Stimulated activated CD4-positive, alpha-beta T cell treated with anti-CD3 and anti-CD28 coated beads, Interleukin-15, amount 100 ng/mL, for 1 hour (primary cell): ENCODE measurements at places on chromosomes 1 and 21.

DNA sequence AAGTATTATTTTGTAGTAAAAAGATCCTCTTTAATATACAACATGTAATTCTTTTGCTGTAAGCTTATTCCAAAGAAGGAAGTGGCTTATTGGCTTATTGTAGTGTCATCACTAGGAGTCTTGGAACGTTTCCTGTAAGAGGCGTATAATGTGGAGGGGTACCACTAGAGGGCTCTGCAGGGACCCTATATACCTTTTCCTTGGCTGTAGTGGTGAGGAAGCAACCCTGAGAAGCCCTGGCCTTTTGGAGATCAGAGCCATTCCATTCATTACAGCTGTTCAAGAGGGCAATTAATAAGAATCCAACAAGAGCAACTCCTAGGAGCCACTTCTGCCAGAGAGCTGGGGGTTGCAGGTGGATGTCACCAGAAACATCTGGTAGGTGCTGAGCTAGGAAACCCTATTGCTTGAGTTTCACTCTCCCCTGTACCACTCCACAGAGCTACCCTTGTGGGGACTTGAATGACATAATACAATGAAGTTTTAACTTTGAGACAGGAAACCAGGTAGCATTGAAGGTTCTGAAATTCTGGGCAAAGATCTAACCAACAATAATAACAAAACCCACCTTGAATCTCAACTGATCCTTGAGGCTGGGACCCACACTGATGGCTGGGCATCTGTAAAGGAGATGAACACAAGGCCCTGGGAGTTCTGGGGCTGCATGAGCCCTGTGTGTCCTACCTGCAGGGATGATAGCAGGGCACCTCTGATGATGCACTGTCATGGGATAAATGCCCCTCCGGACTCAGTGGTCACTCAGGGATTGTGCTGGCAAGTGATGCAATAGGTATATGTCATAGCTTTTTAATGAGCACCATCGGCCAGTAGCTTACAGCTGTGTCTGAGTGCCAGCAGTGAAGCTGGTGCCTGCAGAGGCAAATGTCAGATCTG, 160.2 kb upstream of the COA6 start:
- DNase-seq, result no peak

DNA sequence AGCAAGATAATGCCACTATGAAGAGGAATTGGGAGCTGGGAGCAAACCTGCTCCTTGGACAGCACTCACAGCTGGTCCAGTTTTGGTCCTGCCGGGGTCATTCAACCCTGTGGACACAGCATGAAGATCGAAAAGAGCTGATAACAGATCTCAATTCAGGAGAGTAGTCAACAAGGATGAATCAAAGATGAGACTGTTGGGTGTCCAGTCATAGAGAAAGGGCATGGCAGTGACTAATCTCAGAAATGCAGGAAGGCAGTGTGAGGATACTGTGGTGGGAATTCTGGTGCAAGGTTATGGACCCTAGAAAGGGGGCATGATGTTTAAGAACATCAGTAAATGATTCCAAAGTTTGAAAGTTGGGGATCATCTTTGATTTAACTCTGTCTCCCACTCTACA, 261.4 kb upstream of the ZP4 start:
- no peak for DNase-seq

DNA sequence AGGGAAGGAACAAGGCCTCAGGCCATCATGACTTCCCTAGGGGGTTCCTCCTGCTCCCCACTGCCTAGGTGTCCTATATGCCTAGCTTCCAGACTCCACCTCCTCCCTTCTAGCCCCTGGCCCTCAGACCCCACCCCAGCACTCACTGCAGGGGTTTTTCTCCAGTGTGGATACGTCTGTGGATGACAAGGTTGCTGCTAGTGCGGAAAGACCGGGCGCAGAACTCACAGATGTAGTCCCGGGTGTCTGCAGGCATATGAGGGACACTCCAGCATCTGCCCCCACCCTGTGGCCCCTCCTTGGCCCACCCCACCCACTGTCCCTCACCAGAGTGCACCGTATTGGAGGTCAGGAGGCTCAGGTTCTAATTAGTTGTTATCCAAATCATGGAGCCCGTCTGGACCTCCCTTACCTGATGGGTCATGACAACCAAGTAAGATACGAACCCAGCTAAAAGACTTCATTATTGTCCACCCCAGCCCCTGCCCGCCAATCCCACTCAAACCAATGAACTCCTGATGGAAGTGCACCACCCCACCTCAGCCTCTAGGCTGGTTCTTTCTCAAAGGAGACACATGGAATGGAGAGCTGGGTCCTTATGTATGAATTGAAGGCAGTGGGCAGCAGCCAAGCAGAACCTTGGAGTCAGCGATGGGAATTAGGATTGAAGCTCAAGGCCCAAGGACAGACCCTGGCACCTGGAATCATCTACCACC, 8.2 kb downstream of the ZNF692 start:
- no peak for DNase-seq

DNA sequence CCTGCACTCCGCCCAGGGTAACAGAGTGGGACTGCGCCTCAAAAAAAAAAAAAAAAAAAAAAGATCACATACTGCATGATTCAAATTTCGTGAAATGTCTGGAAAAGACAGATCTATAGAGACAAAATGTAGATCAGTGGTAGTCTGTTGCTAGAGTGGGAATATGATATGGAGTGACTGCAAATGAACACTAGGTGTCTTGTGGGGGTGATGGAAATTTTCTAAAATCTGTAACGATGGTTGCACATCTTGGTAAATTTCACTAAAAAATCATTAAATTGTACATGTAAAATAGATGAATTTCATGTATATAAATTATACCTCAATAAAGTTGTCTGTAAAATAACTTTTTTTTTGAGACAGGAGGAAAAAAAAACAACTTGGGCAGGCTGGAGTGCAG, 5.5 kb downstream of the AIDA start:
- no peak for DNase-seq

DNA sequence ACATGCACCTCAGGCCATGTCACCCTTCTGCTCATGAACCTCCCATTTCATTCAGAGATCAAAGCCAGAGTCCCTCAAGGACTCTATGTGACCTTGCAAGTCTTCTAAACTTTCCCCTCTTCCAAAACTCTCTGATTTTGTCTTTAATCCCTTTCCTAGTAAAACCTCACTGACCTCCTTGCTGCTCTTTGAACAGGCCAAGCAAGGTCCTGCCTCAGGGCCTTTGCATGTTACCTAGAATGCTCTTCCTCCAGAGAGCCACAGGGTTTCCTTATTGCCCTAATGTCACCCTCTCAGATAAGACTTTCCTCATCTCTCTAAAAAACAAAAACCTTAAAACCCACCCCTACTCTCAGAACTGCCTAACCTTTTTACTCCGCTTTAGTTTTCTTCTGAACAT, 26.6 kb downstream of the IL23R start:
- DNase-seq, result no peak

DNA sequence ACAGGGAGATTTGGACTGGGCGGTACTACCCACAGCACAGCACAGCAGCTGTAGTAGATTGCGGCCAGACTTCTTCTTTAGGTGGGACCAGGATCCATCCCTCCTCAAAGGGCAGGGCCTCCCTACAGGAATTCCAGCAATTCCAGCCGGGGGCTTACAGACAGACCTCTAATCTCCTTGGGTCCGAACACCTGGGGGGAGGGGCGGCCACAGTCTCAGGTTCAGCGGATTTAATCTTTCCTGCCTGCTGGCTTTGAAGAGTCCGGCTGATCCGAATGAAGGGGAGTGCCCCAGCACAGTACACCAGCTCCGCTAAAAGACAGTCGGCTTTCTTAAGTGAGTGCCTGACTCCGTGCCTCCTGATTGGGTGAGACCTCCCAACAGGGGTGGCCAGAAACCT, 1708.5 kb downstream of the BRINP3 start:
- DNase-seq, result no peak

GRCh38 chr1:156289857-156290256, 5.6 kb downstream of the GLMP start:
- DNase-seq, result no peak

- no peak for DNase-seq
These were observed 591.7 kb downstream of the PLPP3 start for GRCh38 chr1:55987491-55988249.

DNA sequence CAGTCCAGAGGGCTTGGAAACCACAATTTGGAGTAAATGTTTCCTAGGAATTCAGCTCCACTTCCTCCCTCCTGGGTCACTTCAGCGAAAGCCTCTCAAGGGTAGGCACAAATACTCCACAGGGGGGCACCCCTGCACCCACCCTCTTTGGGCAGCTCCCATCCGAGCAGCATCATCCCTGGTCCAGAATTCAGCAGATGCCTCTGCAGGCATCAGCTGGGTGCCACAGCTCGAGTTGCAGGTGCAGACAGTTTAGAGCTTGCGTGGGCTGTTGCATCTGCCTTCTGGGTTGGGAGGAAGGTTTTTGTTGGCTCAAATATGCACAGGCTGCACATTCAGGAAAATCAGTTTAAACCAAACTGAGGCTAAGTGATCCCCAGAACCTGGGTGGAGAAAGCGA, 25.0 kb downstream of the KANK4 start:
- no peak for DNase-seq

DNA sequence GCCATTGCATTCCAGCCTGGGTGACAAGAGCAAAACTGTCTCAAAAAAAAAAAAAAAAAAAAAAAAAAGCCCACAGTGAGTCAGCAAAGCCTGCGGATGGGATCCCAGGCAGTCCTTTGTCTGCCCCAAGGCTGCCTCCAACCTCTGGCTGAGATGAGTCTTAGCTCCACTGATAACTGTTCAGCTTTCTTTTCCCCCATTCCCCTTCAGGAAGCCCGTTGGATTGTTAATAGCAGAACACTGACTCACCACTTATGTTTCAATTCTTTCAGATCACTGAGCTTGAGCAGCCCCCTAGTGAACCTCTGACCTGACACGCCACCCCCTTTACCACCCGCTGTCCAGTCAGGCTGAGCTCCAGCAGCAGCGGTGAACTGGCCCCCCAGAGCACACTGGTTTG, 57.5 kb downstream of the ERG start:
- no peak for DNase-seq

- DNase-seq, result no peak
These were observed 110.5 kb downstream of the MAST2 start for GRCh38 chr1:45913731-45914501.

DNA sequence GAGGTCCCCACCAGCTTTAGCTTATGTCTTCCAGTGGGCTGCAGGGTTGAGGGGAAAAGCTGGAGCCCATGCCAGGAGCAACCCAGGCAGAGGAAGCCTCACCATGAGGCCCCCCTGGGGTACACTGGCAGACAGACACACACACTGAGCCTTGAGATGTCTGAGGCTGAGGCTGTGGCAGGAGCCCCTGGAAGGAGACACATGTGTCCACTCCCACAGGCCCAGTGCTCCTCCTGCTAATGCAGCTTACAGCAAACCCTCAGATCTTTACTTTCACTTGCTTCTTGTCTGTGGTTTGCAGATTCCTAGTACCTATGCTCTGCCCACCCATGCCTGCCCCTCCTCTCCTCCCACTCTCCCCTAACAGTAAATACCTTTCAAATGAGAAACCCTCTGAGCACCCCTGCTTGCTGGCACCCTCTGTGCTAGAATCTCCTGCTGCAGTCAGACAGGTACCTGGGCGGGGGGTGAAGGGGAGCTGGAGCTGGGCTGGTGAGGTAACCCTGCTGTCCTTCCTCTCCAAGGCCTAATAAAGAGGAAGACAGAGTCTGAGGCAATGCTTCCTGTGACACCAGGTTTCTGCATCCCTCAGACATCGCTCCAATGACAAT, 63.4 kb upstream of the NEK2 start:
- no peak for DNase-seq

DNA sequence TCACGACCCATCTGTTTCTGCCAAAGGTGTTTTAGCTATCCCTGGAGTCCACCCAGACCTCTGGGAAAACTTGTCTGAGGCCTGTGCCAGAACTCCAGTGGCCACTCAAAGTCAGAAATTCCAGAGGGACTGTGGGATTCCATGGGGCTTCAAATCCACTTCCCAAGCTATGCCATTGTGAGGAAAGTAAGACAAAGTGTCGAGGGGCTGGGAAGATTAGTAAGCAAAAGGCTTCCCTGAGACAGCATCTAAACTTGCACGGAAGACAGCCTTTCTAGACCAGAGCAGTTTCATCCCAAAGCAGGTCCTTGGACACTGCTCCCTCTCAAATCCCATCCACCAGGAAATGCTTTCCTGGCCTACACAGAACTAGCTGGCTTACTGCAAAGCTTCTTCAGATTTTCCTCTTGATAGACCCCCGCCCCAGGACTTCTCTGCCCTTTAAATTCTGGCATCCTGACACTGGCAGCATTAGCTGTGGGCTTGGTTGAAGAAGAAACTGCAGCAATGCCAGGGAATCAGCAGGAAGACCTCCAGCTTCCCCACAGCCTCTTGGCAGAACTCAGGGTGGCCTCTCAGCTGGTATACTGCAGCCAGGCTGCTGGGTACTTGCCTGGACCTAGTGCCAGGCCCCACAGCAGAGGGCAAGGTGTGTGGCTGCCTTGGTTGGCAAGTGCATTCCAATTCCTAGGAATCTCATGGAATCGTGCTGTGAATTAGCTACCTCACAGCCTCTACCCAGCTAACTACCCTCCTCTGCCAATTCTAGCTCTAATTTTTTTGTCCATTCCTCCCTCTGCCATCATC, 27.3 kb upstream of the LMX1A start:
- no peak for DNase-seq

GRCh38 chr1:168970926-168971659, 135.4 kb upstream of the ATP1B1 start:
- DNase-seq, result no peak

GRCh38 chr1:101150670-101151069, 86.1 kb upstream of the S1PR1 start:
- DNase-seq, result no peak

DNA sequence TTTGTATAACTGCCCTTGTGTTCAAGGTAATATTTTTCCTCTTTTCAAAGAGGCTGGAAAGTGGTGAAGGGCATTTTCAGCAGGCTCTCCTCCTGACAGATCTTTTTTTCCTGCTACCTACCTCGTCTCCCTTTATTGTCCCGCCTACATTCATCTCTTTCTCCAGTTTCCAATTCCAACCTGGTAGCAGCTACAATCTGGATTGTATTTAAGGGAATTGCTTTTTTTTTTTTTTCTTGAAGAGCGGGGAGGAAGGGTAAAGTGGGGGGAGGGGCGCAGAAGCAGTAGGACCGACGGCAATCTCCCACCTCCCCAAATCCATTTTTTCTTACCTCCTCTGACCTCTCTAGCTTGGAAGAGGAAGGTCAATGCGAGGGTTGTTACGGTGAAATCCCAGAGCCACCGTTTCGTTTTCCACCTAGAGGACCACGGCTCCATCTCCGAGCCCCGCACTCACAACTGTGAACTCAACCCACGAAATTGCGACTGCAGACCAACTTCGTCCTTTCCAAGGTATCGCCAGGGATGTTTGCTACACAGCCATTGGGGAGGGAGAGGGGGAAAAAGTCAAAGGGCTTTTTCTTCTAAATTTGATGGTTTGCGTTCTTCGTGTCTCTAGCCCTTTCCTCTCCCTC, 464 bp downstream of the COL11A1 start:
- no peak for DNase-seq
